Inflammatory macrophage treated with lipopolysaccharide for 1 hour (primary cell): ENCODE measurements at places on chromosomes 13 and 19.

DNA sequence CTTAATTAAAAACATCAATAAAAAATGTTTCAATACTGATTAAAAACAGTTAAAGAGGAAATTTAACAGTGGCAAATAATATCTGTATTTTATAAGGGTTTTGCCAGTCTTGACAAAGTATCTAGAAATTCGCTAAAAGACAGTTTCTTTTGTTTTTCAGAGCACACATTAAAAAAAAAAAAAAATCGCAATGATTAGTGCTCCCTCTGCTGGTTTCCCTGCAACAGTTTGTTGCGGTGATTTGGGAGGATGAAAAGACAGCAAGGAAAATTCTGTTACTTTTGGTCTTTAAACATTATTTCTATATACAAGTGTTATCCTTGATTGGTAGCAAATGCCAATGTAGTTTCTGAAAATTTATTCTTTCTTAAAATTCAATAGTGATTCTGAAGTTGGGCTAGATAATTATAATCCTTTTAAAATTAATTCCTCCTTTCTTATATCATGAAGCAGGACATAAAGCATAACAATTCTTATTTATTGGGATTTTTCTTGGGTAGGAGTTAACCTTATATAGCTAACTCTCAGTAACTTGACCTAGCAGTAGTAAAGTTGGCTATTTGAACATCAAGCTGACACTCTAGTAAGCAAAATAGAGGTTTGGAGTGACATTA, 23.1 kb upstream of the SPRY2 start:
- DNase-seq, result peak; percentile 64

DNA sequence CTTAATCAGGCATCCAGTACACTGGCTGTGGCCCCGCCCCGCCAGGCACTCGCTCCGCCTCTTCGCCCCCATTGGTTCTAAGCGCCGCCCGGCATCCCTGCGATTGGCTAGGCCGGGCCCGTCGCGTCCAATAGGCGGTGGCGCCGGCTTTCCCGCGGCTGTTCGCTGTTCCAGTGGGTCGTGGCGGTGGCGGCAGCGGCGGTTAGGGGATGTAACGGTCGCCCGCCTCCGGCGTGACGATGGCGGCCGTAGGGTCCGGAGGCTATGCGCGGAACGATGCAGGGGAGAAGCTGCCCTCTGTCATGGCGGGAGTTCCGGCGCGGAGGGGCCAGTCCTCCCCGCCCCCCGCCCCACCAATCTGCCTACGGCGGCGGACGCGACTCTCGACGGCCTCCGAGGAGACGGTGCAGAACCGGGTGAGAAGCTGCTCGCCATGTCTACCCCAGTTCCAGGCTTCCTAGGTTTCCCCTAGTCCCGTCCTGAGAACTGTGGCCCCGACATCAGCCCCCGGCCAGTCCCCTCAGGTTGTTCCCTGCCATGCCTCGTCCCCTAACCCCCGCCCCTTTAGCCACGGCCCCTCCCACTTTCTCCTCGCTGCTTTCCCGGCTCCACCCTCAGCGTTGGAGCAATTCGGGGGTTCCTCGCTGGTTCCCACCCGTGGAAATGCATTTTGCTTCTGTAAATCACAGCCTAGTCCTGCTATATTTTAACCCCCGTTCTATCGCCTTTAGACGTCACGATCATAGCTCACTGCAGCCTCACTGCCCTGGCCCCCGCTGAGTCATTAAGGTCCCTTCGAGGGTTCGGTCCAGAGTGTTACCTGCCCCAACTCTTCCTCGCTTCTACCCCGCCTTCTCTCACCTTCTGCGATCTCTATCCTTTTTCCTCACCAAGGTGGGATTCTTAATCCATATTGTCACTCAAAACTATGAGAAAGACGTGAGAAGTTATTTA, at the start of gene WDR62:
Gene WDR62, plus strand, starts transcription at position 165 of the 954 bp plus-strand sequence. Its CDS starts 75 bp downstream, at position 240.
- peak; percentile 89 for DNase-seq

DNA sequence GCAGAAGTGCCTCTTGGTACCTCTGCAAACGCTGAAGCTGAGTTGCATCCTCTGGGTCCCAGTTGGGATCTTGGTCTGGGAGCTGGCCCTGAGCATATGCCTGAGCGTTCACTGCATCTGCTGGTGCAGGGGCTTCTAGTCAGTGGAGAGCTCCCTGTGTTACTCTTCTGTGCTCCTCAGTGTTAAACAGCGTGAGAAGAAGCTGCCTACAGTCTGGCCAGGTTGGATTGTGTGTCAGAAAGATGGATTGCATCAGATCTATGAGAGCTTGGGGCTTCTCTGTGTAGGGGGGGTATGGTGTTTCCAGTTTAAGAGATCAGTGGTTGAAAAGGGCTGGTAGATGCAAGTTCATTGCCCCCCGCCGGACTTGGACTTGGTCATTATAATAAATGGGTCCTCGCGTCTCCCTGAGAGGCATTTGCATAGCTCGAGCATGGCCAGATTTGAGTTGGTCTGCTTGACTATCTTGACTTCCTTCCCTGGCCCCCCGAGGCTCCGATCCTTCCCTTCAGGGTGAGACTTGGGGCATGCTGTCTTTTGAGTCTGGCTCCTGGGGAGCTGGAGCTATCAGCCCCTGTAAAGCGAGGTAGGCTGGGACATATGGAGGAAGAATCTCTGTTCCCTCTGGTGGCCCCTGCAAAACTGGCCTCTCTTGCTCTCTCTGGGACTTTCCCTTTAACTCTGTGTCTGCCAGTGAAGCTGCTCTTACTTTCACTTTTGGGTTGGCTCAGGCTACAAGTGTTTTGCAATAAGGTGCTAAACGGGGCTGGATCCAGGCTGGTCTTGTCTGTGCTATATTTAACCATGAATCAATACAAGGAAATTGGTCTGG, 52.9 kb downstream of the OR10H4 start:
- peak; percentile 80 for DNase-seq

DNA sequence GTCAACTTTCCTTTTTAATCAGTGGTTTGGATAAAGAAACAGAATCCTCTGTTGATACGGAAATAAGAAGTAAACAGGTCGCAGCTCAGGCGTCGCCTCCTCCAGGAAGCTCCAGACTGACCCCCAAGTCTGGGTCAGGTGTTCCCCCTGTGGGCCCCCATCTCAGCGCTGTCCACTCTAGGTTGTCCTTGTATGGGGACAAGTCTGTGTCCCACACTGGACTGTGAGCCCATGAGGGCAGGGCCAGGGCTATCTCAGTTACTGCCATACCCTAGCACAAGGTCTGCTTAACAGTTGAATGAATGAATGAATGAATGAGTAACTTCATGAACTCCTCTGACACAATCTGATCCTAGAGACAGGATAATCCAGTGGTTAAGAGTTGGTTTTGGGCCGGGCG, 7.5 kb downstream of the CLASRP start:
- no peak for DNase-seq

GRCh38 chr13:30149248-30149647, 158.1 kb downstream of the KATNAL1 start:
- no peak for DNase-seq
